ENCODE measurements at places on chromosomes 11 and 22. TPM values are rescaled to one million over a fixed set of nuclear protein-coding genes. Genes with fewer than 3 reads are reported as not detected.

DNA sequence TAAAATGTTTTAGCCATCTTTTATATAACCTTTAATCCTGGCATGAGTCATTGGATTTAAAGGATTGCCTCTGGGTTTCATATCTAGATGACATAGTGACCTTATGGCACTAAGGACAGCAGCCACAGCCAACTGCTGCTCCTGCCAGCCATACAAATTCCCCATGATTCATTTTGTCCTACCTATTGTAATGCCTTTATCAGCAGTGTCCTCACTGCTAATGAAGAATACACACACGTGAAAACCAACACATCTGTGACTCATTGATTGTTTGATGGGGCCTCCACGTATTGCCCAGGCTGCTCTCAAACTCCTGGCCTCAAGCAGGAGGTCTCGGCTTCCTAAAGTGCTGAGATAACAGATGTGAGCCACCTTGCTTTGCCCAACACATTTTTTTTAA lies 1.8 kb downstream of the LDHAL6A start:
- no peaks in the 10 kb centered on the region for H3K4me1 ChIP-seq
- no peaks in the 10 kb centered on the region for H3K27me3 ChIP-seq
- no peak overlapping the region for H3K27ac ChIP-seq
- H3K36me3 ChIP-seq = no peaks in the 10 kb centered on the region

DNA sequence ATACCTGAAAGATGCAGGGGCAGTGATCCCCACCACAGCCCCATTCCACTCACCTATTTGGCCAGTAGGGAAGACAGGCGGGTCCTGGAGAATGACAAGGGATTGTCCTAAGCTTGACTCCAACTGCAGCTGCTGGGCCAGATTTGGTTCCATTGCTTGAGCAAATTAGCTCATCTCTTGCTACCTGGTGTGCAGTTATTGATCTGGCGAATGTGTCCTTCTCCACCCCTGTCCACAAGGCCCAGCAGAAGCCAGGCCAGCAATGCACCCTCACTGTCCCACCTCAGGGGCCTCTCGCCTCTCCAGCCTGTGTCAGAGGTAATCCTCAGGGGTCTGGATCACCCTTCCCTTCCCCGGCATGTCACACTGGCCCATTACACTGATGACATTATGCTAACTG lies 23.3 kb downstream of the TSPAN32 start:
- H3K27me3 ChIP-seq = no peaks in the 10 kb centered on the region
- H3K4me3 ChIP-seq = no peak overlapping the region
- no peaks in the 10 kb centered on the region for H3K4me1 ChIP-seq
- H3K27ac ChIP-seq = no peak overlapping the region

GRCh38 chr11:57164317-57164716 lies 17.4 kb upstream of the LRRC55 start:
- no peak overlapping the region for H3K27ac ChIP-seq
- DNase-seq = no peak
- no peaks in the 10 kb centered on the region for H3K27me3 ChIP-seq
- no peak overlapping the region for H3K4me3 ChIP-seq
- no peaks in the 10 kb centered on the region for H3K36me3 ChIP-seq
- H3K4me1 ChIP-seq = peaks cover 11% of the 10 kb centered on the region

OR52N4 gene
- not detected for total RNA-seq

CCDC157 gene
- total RNA-seq = 15.7 TPM

DNA sequence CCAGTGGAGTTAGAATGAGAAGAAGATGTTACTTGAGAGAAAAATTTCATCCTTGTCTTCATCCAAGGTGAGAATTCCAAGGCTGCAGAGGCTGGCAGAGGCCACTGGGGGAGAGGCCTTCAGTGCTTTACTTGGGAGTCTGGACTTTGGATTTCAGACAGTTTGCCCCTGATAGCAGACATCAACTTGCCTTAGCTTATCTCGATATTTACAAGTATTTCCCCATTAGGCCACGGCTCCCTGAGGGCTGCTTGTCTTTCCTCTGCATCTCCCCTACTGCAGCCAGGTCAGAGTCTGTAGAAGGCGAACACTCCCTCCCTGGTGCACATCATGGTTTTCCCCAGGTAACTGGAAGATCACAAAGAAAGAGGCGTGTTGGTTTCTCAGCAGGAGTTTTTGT lies 29.9 kb upstream of the BSX start:
- H3K27me3 ChIP-seq = no peaks in the 10 kb centered on the region
- no peak overlapping the region for H3K27ac ChIP-seq
- no peaks in the 10 kb centered on the region for H3K4me1 ChIP-seq
- DNase-seq = no peak
- H3K4me3 ChIP-seq = no peak overlapping the region

DSCAML1 gene
- total RNA-seq = 0.54 TPM

DNA sequence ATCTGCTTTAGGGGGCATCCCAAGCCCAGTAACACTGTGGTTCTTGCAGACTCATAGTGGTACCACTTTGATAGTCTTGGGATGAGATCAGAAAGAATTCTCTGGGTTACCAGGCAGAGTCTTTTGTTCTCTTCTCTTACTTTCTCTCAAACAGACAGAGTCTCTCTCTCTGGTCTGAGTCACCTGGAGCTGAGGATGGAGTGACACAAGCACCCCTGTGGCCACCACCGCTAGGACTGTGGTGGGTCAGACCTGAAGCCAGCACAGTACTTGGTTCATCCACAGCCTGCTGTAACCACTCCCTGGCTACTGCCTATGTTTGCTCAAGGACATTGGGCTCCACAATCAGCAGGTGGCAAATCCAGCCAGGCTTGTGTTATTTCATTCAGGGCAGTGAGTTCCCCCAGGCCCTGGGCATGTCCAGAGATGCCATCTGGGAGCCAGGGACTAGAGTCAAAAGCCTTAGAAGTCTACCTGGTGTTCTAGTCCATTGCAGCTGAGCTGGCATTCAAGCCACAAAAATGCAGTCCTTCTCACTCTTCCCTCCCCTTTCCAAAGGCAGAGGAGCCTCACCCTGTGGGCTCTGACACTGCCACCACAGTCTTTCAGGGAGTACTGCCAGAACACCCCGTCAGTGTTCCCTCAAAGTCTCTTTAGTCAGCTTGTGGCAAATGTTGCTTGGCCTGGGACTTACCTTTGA lies 29.9 kb downstream of the ENDOD1 start:
- H3K4me1 ChIP-seq = no peaks in the 10 kb centered on the region
- no peaks in the 10 kb centered on the region for H3K27me3 ChIP-seq
- no peaks in the 10 kb centered on the region for H3K36me3 ChIP-seq
- no peak overlapping the region for H3K4me3 ChIP-seq
- H3K27ac ChIP-seq = no peak overlapping the region

Measured in thyroid gland (tissue), 4 donors.